ENCODE measurements at places on chromosomes 5 and 9. TPM values are rescaled to one million over a fixed set of nuclear protein-coding genes. Genes with fewer than 3 reads are reported as not detected.

Gene OTULINL
- 0.58 TPM for total RNA-seq

DNA sequence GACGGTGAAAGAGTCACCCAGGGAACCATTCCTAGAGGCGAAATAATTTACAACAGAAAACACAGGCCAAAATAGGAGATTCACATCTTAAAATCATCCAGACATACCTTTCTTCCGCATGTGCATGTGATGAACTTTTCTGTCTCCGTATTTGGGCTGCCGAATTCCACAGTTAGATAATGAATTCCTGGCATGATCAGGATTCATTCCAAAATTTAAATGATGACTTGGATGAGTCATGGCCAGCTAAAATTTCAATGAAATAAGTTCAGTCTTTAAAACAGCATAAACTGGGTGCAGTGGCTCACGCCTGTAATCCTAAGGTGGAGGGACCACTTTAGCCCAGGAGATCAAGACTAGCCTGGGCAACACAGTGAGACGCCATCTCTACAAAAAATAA lies 82.7 kb downstream of the DROSHA start:
- DNase-seq = no peak

DNA sequence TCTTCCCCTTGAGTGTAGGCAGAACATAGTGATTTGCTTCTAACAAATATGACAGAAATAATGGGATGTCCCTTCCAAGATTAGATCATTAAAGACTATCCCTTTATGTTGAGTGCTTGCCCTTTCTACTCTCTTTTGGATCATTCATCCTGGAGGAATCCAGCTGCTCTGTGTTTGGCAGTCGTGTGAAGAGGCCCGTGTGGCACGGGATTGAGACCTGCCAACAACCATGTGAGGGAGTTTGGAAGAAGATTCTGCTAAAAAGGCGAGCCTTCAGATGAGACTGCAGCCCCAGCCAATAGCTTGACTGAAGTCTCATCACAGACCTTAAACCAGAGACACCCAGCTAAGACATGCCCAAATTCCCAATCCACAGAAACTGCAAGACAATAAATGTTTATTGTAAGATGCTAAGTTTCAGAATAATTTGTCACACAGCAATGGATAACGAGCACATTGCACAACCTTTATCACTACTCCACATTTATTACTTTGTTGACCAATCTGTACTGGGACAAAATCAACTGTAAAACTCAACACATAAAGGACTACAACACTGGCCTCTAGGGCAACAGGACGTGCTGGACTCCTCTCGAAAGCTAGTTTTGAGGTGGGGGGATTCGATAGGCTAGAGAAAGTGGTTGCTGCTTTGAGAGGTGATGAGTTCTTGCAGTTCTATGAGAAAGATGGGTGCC lies 42.8 kb downstream of the ANGPTL2 start:
- no peak for DNase-seq

Gene CCNJL
- total RNA-seq = 12.9 TPM

DNA sequence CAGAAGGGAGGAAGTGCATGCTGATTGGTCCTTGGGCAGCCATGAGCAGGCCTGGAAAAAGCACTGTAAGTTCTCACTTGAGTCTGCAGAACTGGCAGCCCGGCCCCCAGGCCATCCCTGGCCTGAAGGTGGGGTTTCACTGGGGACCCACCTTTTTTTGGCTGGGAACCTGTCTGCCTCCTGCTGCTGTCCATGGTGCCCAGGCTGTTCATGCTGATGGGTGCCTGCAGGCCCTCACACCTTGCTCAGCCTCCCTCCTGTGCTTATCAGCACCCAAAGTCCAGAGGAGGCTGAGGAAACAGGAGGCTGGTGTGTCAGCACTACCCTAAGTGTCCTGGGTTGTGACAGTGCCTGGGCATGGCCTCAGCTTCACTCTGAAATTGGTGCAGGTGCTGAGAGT lies 134.4 kb upstream of the SPRY4 start:
- DNase-seq = no peak

GRCh38 chr5:172395483-172395882 lies 58.8 kb downstream of the SH3PXD2B start:
- no peak for DNase-seq

GRCh38 chr5:159456722-159457465 lies 126.6 kb upstream of the IL12B start:
- DNase-seq = peak; percentile 69

DNA sequence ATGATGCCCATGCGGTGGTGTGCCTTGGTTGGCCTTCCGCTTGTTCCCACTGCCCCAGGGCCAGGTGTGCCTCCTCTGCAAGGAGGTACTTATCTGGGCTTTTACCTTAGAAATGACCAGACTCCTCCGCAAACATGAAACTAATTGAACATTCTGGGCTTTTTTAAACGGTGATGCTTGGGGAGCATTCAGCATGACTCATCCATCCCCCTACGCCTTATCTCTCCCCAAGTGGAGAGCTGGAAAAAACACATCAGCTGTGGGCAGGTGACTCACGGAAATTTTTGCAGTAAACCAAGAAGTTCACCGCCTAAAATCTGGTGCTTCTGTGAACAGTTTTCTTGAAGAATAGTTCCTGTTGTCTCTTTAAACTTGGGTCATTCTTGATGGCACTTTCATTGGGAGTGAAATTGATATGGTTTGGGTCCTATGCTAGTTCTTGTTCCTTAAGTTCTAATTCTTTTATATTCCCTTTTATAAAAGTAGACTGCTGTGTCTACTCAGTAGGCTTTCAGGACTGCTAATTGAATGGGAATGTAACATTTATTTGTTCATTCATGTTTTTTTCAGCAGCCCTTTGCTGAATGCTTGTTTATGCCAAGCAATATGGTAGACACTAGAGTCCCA lies 39.6 kb downstream of the SFXN1 start:
- DNase-seq = peak; percentile 68

- DNase-seq = no peak
These were observed 30.7 kb upstream of the MYOT start for GRCh38 chr5:137836997-137837396.

Gene MYOZ3
- total RNA-seq = not detected

DNA sequence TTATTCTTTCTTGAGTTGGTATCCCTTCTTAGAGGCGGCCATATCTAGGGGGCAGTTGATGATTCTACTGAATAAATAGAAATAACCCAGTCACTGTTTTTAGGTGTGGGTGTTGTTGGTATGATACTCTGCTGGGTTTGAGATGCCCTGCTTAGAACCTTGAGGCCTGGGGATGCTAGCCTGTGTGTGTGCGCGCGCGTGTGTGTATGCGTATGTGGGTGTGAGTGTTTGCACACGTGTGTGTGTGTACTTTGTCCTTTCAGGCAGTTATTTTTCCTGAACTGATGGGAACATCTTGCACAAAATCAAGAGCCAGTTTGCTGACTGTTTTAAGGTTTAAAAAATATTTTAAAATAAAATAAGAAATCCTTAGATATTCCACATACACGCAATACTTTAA lies 3.3 kb downstream of the SLC28A3 start:
- no peak for DNase-seq

Gene TNFSF15
- not detected for total RNA-seq
